ENCODE measurements at places on chromosomes 13 and 19. TPM values are rescaled to one million over a fixed set of nuclear protein-coding genes. Genes with fewer than 3 reads are reported as not detected.

The PEAK3 gene
- 0.78 TPM for total RNA-seq

The GADD45B gene
- 85.6 TPM for total RNA-seq

The PRTN3 gene
- total RNA-seq: not detected

The CEACAM3 gene
- 0.26 TPM for total RNA-seq

The GTF2F2 gene
- total RNA-seq: 15.1 TPM

The ZNF430 gene
- total RNA-seq: 7.2 TPM

DNA sequence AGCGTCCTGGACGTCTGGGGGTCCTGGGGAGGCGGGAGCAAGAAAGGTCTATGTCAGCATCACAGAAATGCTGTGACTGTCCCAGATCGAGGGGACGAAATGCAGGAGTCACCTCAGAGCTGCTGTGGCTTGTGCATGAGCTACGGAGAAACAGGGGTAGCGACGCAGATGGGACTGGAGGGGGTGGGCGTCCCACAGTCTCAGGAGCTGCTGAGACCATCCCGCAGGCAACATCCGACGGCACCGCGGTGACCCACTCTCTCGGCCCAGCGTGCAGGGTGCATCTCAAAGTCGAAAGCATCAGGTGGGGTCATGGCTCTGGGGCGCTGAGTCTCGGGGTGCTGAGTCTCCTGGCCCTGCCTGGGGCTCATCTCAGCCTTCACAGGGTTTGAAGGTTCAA is 37.4 kb upstream of the C13orf46 start:
- H3K4me1 ChIP-seq: no peaks in the 10 kb centered on the region
- H3K27ac ChIP-seq: no peak overlapping the region
- H3K36me3 ChIP-seq: peaks cover 70% of the 10 kb centered on the region
- H3K27me3 ChIP-seq: no peaks in the 10 kb centered on the region
- no peak overlapping the region for H3K4me3 ChIP-seq

- no peaks in the 10 kb centered on the region for H3K27me3 ChIP-seq
- H3K4me3 ChIP-seq: no peak overlapping the region
- no peaks in the 10 kb centered on the region for H3K36me3 ChIP-seq
- H3K27ac ChIP-seq: no peak overlapping the region
- DNase-seq: no peak
- H3K4me1 ChIP-seq: no peaks in the 10 kb centered on the region
These were observed 2584.1 kb upstream of the PCDH20 start for GRCh38 chr13:63999614-64000305.

- no peaks in the 10 kb centered on the region for H3K27me3 ChIP-seq
- H3K4me1 ChIP-seq: peaks cover 54% of the 10 kb centered on the region
- H3K27ac ChIP-seq: peak overlapping the region; percentile 77
These were observed 9.0 kb downstream of the CAPN12 start for GRCh38 chr19:38735257-38735686.

DNA sequence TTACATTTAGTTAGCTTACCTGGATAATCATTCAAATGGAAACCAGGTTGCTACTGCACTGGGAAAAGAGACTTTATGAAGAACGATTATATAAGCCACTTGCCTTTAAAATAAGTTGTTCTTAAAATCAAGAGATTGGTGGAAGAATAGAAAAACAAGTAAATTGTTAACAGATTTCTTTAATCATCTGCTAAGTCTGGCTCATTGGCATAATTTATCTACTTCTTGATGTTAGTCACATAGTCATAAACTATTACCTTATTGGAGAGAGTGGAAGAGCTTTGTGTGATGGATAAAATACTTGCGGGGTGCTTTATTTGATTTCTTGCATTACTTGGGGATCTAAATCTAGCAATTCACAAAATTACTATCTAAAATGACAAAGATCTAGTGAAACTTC is 6.8 kb downstream of the LSM14A start:
- H3K27me3 ChIP-seq: no peaks in the 10 kb centered on the region
- H3K36me3 ChIP-seq: no peaks in the 10 kb centered on the region
- peak overlapping the region; percentile 33 for H3K27ac ChIP-seq
- H3K4me3 ChIP-seq: no peak overlapping the region

DNA sequence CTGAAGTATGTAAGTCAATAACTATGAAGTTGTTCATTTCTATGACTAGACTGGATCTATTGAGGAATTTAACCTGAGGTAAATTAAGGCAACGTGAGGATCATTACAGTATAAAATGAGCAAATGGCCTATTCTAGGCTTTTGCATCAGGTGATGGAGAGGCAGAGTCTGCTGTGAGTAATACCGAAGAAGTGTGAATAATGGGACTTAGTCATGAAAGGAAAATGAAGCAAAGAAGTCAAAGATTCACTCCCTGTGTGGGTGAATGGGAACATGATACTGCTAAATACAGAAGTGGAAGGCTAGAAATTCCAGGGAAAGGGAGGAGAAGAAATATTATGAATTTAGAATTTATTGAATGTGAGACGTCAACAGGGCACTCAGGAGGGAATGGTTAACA is 774.1 kb downstream of the LIG4 start:
- no peaks in the 10 kb centered on the region for H3K27me3 ChIP-seq
- H3K4me1 ChIP-seq: no peaks in the 10 kb centered on the region
- H3K27ac ChIP-seq: no peak overlapping the region
- DNase-seq: no peak
- H3K4me3 ChIP-seq: no peak overlapping the region

GRCh38 chr19:34236035-34236987 is 18.0 kb upstream of the GARRE1 start:
- no peak overlapping the region for H3K27ac ChIP-seq
- no peaks in the 10 kb centered on the region for H3K27me3 ChIP-seq
- DNase-seq: no peak
- H3K4me1 ChIP-seq: peaks cover 9% of the 10 kb centered on the region
- H3K36me3 ChIP-seq: peaks cover under 1% of the 10 kb centered on the region

DNA sequence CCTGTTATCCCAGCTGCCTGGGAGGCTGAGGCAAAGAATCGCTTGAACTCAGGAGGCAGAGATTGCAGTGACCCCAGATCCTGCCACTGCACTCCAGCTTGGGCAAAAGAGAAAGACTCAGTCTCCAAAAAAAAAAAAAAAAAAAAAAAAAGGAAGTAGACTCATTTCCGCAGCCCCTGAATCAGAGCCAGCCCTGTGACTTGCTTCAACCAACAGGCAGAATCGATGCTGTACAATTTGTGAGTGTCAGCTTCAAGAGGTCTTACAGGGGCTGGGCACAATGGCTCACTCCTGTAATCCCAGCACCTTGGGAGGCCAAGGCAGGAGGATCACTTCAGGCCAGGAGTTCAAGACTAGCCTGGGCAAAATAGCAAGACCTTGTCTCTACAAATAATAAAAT is 12.8 kb downstream of the ANKRD27 start:
- no peaks in the 10 kb centered on the region for H3K27me3 ChIP-seq
- peaks cover 19% of the 10 kb centered on the region for H3K36me3 ChIP-seq
- no peak for DNase-seq
- peaks cover 5% of the 10 kb centered on the region for H3K4me1 ChIP-seq
- no peak overlapping the region for H3K27ac ChIP-seq

GRCh38 chr19:43624933-43625332 is 5.5 kb upstream of the ZNF428 start:
- no peak for DNase-seq
- H3K4me3 ChIP-seq: no peak overlapping the region
- H3K36me3 ChIP-seq: peaks cover 22% of the 10 kb centered on the region
- H3K27me3 ChIP-seq: no peaks in the 10 kb centered on the region

- no peak overlapping the region for H3K27ac ChIP-seq
- no peak for DNase-seq
- H3K36me3 ChIP-seq: peaks cover 19% of the 10 kb centered on the region
- H3K4me3 ChIP-seq: no peak overlapping the region
- peaks cover 67% of the 10 kb centered on the region for H3K4me1 ChIP-seq
These were observed 67.5 kb downstream of the LATS2 start for GRCh38 chr13:20993661-20994440.

DNA sequence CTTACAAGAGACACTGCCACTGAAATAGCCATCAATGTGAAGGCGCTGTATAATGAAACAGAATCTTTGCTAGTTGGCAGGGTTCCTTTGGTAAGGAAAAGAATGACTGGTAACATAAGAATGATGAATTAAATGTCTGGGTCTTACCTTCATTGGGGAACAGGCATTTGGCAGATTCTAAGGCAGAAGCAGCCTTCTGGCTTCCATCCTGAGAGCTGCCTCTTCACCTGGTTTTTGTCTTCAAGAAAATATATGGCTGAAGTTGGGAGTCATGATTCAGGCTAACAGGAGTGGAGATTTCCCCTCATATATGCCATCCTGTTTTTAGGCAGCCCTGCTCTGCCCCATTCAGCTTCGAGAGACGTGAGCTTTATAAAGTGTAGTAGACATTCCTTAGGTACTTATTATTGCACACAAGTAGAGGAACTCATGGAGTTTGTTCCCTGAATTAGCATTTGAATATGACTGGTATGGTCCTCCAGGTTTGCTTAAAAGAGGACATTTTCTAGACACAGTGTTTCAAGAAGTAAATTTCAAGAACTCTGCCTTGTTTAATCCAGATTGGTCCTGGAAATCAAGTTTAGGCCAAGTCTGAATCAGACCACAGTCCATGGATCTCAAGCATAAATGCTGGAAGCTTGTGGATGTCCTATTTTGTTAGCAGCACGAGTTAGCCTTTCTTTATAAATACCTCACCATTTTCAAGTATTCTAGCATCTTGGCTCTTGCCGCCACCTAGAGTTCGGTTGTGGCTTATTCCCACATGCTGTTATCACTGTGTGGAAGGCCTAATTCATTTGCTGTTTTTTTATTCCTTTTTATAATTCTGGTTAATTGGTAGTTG is 56.2 kb upstream of the AKAP11 start:
- H3K4me3 ChIP-seq: no peak overlapping the region
- no peak for DNase-seq
- H3K36me3 ChIP-seq: peaks cover 42% of the 10 kb centered on the region
- no peaks in the 10 kb centered on the region for H3K27me3 ChIP-seq

- H3K4me3 ChIP-seq: no peak overlapping the region
- H3K27ac ChIP-seq: no peak overlapping the region
- H3K36me3 ChIP-seq: no peaks in the 10 kb centered on the region
- no peak for DNase-seq
- no peaks in the 10 kb centered on the region for H3K27me3 ChIP-seq
- no peaks in the 10 kb centered on the region for H3K4me1 ChIP-seq
These were observed 4.9 kb downstream of the SULT2B1 start for GRCh38 chr19:48556825-48557224.

- DNase-seq: no peak
- no peak overlapping the region for H3K4me3 ChIP-seq
- H3K27me3 ChIP-seq: no peaks in the 10 kb centered on the region
- no peaks in the 10 kb centered on the region for H3K4me1 ChIP-seq
- no peaks in the 10 kb centered on the region for H3K36me3 ChIP-seq
These were observed 266.1 kb upstream of the TMTC4 start for GRCh38 chr13:100940658-100941057.

All from esophagus muscularis mucosa (tissue), 4 donors.